ENCODE measurements at places on chromosomes 6 and 20.

DNA sequence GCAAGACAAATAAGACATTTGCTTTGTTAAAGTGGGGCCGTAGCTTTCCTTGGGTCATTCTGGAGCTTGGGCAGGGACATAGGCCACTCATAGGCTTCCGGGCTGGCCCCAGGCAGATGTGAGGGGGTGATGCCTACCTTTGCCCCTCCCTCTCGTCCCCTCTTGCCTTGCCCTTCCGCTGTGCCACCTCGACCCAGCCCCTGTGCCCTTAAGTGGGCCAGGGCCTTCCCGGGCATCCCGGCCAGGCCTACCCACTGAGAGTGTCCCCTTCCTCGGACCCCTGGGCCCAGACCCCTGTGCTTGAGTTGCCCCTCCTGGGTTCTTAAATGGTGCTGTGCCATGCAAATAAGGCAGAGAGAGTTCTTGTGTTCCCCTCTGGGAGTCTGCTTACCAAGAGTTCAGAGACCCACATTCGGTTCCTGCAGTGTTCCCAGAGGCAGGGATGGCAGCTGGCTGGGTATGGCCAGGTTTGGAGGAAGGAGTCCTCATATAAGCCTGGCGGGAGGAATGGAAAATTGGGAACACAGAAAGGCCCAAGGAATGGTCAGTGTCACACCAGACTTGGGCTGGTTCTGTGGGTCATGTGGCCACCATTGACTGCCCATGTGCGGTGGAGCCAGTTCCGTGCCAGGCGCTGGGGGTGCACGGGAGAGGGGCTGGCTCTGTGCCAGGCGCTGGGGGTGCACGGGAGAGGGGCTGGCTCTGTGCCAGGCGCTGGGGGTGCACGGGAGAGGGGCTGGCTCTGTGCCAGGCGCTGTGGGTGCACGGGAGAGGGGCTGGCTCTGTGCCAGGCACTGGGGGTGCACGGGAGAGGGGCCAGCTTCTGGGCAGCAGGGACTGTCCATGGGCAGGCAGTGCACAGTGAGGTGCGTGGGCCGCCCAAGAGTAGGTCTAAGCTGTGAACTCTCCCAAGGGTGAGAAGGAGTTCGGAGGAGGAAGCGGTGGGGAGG, 173.5 kb upstream of the SNX9 start:
- DNase-seq = no peak

GRCh38 chr6:108242721-108243120, 18.1 kb downstream of the SNX3 start:
- DNase-seq = no peak

DNA sequence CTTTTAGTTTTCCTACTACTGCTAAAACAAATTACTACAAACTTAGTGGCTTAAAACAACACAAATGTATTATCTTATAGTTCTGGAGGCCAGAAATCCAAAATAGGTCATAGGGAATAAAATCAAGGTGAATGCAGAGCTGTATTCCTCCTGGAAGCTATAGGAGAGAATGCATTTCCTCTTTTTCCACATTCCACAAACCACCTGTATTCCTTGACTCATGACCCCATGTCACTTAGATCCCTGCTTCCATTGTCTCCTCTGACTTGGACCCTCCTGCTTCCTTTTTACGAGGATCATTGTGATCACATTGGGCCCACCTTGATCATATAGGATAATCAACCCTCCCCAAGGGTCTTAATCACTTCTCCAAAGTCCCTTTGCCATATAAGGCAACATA, 200.8 kb downstream of the KCNQ5 start:
- DNase-seq = no peak

DNA sequence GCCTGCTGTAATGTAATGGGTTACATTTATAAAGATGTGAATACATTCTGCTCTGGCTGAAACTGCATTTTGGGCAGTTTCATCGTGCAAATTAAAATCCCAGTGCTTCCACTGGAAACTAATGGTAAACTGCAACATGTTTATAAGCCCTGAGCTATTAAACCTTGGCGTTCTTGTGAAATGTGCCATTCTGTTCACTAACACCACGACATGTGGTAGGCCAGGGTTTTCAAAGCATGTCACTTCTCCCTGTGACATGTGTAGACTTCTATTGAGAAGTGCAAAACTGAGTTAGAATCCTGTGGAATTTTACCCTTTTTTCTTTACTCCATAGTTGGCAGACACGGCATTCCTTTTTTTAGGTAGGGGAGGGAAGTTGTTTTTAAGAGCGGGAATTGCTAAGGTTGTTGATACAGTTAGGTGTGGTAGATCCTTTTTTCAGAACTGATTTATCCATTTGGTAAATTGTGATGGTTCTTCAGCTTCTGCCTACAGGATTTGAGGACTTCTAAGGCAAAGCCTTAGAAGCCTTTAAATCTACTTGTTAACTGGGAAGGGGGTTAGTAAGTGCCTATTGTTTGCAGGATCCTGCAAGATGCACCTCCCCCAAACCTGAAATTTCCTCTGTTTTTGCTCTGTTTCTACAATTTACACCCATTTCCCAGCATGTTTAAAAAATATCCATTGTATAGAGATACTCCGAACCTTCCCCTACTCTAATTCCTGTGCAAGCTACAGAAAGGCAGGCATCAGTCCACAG, 4.2 kb downstream of the SASH1 start:
- DNase-seq = no peak

- DNase-seq = no peak
These were observed 33.1 kb upstream of the FAM83D start for GRCh38 chr20:38893056-38893564.

- no peak for DNase-seq
These were observed 407.7 kb downstream of the CDH26 start for GRCh38 chr20:60365882-60366281.

DNA sequence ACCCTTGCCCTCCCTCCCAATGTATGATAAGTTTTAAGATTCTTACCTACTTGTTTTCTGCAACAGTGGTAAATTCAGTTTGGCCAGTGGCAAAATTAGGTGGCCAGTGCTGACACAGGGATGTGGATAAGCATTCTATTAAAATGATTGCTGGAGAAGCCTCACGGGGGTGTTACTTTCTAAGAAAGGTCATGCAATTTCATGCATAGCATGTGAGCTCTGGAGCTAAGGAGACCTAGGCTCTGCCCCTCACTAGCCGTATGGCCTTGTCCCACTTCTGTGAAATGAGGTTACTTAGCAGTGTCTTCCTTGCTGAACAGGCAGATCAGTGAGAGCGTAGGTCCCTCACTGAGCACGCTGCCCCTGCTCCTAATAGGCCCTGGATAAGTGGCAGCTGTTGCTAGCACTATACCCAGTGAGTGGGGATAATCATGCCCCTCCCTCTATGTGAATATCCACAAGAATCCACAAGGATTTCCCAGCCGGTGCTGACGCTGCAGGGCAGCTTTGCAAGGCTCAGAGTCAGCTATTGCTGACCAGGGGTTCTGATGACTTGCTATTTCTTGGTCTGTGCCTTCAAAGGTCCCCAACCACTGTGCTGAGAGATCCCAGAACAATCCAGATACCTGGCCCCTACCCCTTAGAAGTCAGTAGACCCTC, 86.5 kb upstream of the MRPS10 start:
- DNase-seq = no peak

- no peak for DNase-seq
These were observed 587.5 kb downstream of the CD109 start for GRCh38 chr6:74283532-74283931.

DNA sequence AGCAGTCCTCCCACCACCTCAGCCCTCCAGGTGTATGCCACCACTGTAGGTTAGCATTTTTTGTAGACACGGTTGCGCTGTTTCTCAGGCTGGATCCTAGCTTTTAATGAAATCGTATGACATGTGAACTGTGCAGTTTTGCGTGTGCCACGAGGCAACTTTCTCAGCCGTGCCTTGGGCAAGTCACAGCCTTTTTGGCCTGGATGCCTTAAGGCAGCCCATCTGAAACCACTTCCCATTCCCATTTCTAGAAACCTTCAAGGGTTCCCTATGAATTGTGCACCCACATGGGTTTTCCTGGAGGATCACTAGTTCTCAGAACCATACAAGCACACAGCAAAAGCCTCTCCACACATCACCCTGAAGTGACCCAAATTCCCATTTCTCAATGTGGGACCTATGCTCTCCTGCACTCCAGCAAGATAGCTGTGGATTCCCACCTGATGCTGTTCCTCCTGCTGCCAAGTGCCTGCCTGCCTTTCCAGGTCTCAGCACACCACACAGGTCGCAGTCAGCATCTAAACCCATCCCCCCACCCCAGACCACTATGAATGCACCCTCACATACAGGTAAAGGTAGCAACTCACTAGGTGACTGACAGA, 28.9 kb downstream of the SNX5 start:
- no peak for DNase-seq

GRCh38 chr6:130377371-130377770, 11.6 kb downstream of the TMEM200A start:
- no peak for DNase-seq
